ENCODE measurements at places on chromosomes 1 and 21. TPM values are rescaled to one million over a fixed set of nuclear protein-coding genes. Genes with fewer than 3 reads are reported as not detected.

IFFO2 gene
- 25.3 TPM for total RNA-seq

AMPD1 gene
- 0.07 TPM for total RNA-seq

LCE2B gene
- not detected for total RNA-seq

THEM5 gene
- not detected for total RNA-seq

DYNLT5 gene
- total RNA-seq: not detected

ASTN1 gene
- 0.14 TPM for total RNA-seq

- no peak for DNase-seq
Measured at GRCh38 chr1:33561576-33561975, 89.1 kb downstream of the ZSCAN20 start.

GRCh38 chr1:33573661-33574060, 101.2 kb downstream of the ZSCAN20 start:
- no peak for DNase-seq

GRCh38 chr1:46128344-46128743, 4.1 kb downstream of the PIK3R3 start:
- no peak for DNase-seq

GRCh38 chr1:63721531-63722189, 52.2 kb upstream of the ROR1 start:
- DNase-seq: no peak

All from kidney epithelial cell (primary cell).